ENCODE measurements at places on chromosomes 11 and 22.

DNA sequence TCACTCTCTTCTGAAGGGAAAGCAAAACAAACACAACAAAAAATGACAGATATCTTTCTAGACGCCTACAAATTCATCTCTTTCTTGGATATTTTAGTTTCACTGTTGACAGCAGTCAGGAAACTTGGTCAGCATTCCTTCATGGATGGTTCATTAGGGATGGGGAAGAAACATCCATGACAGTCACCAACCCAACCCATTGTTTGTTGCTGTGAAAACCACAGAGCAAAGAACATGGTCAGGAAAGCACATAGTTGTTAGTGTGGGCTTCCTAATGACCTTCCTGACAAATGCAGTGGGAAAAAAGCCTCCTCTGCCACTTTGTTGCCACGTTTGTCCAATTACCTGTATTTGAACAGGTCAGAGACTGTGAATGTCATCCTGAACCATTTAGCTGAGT, 139.8 kb upstream of the SNX19 start:
- no peak for DNase-seq

GRCh38 chr11:116918925-116919655, 81.7 kb upstream of the APOA1 start:
- no peak for DNase-seq

- no peak for DNase-seq
These were observed 831 bp upstream of the TMEM135 start for GRCh38 chr11:87036756-87037449.

- no peak for DNase-seq
These were observed 180.0 kb downstream of the MN1 start for GRCh38 chr22:27621486-27622070.

DNA sequence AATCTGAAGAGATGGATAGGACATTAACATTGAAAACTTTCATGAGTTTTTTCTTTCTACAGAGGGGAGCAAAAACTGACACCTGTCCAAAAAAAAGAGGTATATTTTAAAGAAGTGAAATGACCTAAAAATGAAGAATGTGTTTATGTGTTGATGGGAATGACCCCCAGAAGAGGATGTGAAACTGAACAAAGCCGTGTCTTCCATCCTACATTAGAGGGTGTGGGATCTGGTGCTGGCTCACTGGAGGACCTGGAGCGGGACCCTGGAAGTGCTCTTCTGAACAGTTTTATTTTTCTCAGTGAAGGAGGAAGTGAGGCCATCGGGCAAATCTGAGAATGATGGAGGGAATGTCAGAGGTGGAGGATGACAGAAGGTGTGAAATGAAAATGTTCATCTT, 470.1 kb downstream of the NTM start:
- no peak for DNase-seq

Measured in RWPE1 (cell line).